ENCODE measurements at places on chromosomes 13 and 19. TPM values are rescaled to one million over a fixed set of nuclear protein-coding genes. Genes with fewer than 3 reads are reported as not detected.

SHISA2 gene
- 20.8 TPM for total RNA-seq

DNA sequence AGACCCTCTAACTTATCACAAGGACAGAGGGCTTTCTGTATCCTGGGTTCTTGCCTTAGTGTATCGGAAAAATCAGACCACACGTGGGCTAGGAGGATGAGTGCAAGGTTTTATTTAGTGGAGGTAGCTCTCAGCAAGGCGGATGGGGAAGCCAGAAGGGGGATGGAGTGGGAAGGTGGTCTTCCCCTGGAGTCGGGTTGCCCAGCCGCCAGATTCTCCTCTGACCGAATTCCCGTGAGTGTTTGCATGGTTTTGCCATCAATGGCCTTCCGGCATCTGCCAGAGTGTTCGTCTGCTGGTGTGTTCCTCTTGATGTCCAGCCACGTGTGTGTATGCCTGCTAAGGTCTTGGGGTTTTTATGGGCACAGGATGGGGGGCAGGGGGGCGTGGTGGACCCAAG lies 1335.1 kb upstream of the SPRY2 start:
- no peaks in the 10 kb centered on the region for H3K4me1 ChIP-seq
- no peak for DNase-seq
- no peak overlapping the region for H3K4me3 ChIP-seq
- no peak overlapping the region for H3K27ac ChIP-seq
- no peaks in the 10 kb centered on the region for H3K27me3 ChIP-seq

FFAR3 gene
- 0.10 TPM for total RNA-seq

GRCh38 chr19:18967358-18968146 lies 26.5 kb upstream of the HOMER3 start:
- H3K4me3 ChIP-seq: no peak overlapping the region
- DNase-seq: peak; percentile 23
- H3K27me3 ChIP-seq: peaks cover 2% of the 10 kb centered on the region
- peak overlapping the region; percentile 64 for H3K27ac ChIP-seq
- no peaks in the 10 kb centered on the region for H3K36me3 ChIP-seq
- H3K4me1 ChIP-seq: peaks cover 4% of the 10 kb centered on the region

GRCh38 chr19:7868671-7869452 lies 5.3 kb downstream of the PRR36 start:
- H3K27ac ChIP-seq: no peak overlapping the region
- H3K4me1 ChIP-seq: peaks cover 55% of the 10 kb centered on the region
- peak overlapping the region; percentile 21 for H3K4me3 ChIP-seq
- DNase-seq: peak; percentile 87
- H3K36me3 ChIP-seq: peaks cover 57% of the 10 kb centered on the region
- H3K27me3 ChIP-seq: peaks cover 6% of the 10 kb centered on the region

CCDC122 gene
- 5.4 TPM for total RNA-seq

- no peaks in the 10 kb centered on the region for H3K27me3 ChIP-seq
- DNase-seq: peak; percentile 74
- H3K36me3 ChIP-seq: peaks cover 2% of the 10 kb centered on the region
- H3K4me3 ChIP-seq: no peak overlapping the region
- no peak overlapping the region for H3K27ac ChIP-seq
Observed at GRCh38 chr19:30522341-30522740, 150.2 kb downstream of the ZNF536 start.

ALOX5AP gene
- total RNA-seq: 23.1 TPM

DNA sequence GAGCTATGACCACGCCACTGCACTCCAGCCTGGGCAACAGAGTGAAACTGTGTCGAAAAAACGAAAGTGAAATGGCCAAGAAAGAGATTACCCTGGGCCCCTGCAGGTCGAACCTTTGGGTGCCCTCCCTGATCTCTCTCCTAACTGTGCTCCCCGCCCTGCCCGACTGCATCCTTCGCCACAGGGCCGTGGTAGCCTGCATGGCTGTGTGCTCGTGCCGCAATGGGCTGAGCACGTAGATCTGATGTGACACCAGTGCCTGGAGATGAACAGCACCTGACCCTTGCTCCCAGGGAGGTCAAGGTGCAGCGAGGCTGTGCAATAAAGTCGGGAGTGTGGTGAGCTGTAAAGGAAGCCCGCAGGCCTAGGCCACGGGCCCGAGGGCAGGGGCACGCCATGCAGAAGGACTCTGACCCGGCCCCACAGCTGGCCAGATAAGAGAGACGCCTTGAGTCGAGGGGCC lies 60.2 kb downstream of the PEX11G start:
- no peak for DNase-seq
- no peaks in the 10 kb centered on the region for H3K4me1 ChIP-seq
- H3K36me3 ChIP-seq: peaks cover 7% of the 10 kb centered on the region
- H3K4me3 ChIP-seq: no peak overlapping the region
- no peaks in the 10 kb centered on the region for H3K27me3 ChIP-seq

DNA sequence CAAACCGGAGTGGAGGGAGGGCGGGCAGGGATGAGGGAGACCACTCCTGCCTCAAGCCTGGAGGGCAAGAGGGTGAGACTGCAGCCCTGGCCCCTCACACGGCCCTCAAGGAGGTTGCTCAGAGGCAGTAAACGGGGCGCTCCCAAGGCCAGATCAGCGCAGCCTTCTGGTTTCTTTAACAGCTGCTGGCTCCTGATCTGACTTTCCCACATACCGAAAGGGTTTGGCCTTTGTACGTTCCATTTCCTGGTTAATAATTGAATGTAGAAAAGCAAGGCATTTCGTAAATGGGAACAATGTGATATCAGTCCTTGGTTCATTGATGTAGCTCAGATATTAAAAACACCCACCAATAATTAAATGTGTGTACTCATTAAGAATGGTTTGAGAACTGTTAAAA lies 71.5 kb downstream of the GGACT start:
- H3K4me3 ChIP-seq: no peak overlapping the region
- H3K27me3 ChIP-seq: no peaks in the 10 kb centered on the region
- H3K27ac ChIP-seq: peak overlapping the region; percentile 75
- no peaks in the 10 kb centered on the region for H3K36me3 ChIP-seq
- no peak for DNase-seq

- H3K4me1 ChIP-seq: no peaks in the 10 kb centered on the region
- no peak overlapping the region for H3K27ac ChIP-seq
- no peaks in the 10 kb centered on the region for H3K36me3 ChIP-seq
- no peak for DNase-seq
Observed at GRCh38 chr13:73110814-73111213, 52.0 kb downstream of the KLF5 start.

- H3K27me3 ChIP-seq: no peaks in the 10 kb centered on the region
- peaks cover 3% of the 10 kb centered on the region for H3K36me3 ChIP-seq
- H3K4me1 ChIP-seq: no peaks in the 10 kb centered on the region
- no peak overlapping the region for H3K27ac ChIP-seq
- no peak overlapping the region for H3K4me3 ChIP-seq
- DNase-seq: no peak
Observed at GRCh38 chr19:7358102-7358597, 9.4 kb downstream of the ARHGEF18 start.

GRCh38 chr13:93805736-93806135 lies 579.1 kb downstream of the GPC6 start:
- H3K27me3 ChIP-seq: no peaks in the 10 kb centered on the region
- no peaks in the 10 kb centered on the region for H3K4me1 ChIP-seq
- no peak overlapping the region for H3K27ac ChIP-seq
- H3K4me3 ChIP-seq: no peak overlapping the region
- H3K36me3 ChIP-seq: no peaks in the 10 kb centered on the region
- DNase-seq: peak; percentile 31

ARGLU1 gene
- 108 TPM for total RNA-seq

SHISA7 gene
- 4.0 TPM for total RNA-seq

ARID3A gene
- total RNA-seq: 14.8 TPM

DNA sequence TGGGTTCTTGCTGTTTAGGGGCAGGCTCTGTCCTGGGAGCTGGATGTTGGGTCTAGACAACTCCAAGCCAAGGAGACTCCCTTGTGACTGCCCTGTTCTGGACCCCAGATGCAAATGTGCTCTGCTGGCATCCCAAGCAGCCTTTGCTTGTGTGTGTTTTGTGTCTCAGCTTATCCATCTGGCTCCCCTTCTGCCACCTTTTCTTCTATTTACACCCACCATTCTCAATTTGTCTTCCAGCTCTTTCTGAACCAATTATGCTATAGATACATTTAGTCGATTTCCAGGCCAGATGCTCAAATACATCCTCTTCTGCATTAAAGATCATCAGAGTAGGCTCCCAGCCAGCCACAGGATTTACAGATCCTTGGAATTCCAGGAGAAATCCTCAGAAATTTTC lies 115.0 kb upstream of the SLC7A1 start:
- no peaks in the 10 kb centered on the region for H3K36me3 ChIP-seq
- no peaks in the 10 kb centered on the region for H3K27me3 ChIP-seq
- no peak overlapping the region for H3K27ac ChIP-seq
- no peaks in the 10 kb centered on the region for H3K4me1 ChIP-seq
